Bronchus fibroblast of lung (primary cell): ENCODE measurements at places on chromosomes 11 and 22. TPM values are rescaled to one million over a fixed set of nuclear protein-coding genes. Genes with fewer than 3 reads are reported as not detected.

CTSW gene
- 0.15 and 0.34 TPM in 2 replicates for total RNA-seq

P2RY6 gene
- total RNA-seq: 0.15 TPM in 1 of 2 replicates, not detected in the other

DLAT gene
- 38.2 and 43.4 TPM in 2 replicates for total RNA-seq

SLC22A8 gene
- not detected in 2 replicates for total RNA-seq

DBX1 gene
- total RNA-seq: not detected in 2 replicates

SHANK3 gene
- 0.50 and 0.59 TPM in 2 replicates for total RNA-seq

MFRP gene
- not detected in 2 replicates for total RNA-seq

OR5P2 gene
- not detected in 2 replicates for total RNA-seq

INPP5J gene
- 1.3 and 1.9 TPM in 2 replicates for total RNA-seq

OR5T2 gene
- total RNA-seq: not detected in 2 replicates

CNTN5 gene
- total RNA-seq: not detected in 2 replicates

RNF214 gene
- 6.2 and 6.4 TPM in 2 replicates for total RNA-seq

MS4A6A gene
- total RNA-seq: not detected in 2 replicates

ACCSL gene
- total RNA-seq: 0.45 TPM in 1 of 2 replicates, not detected in the other

POU2F3 gene
- not detected in 2 replicates for total RNA-seq

RAG2 gene
- not detected in 2 replicates for total RNA-seq

CD248 gene
- 41.8 and 42.9 TPM in 2 replicates for total RNA-seq

HBE1 gene
- total RNA-seq: 0.89 TPM in 1 of 2 replicates, not detected in the other

SLC6A5 gene
- not detected in 2 replicates for total RNA-seq

PSMA1 gene
- total RNA-seq: 153 and 164 TPM in 2 replicates

RBFOX2 gene
- 117 and 121 TPM in 2 replicates for total RNA-seq

SNX19 gene
- total RNA-seq: 47.2 and 59.3 TPM in 2 replicates

IL18BP gene
- 0.45 and 1.0 TPM in 2 replicates for total RNA-seq

APOA1 gene
- not detected in 2 replicates for total RNA-seq

HEPACAM gene
- under 0.01 TPM in 1 of 2 replicates, not detected in the other for total RNA-seq

NPTXR gene
- 0.59 and 0.84 TPM in 2 replicates for total RNA-seq

KCTD14 gene
- total RNA-seq: 5.9 and 6.9 TPM in 2 replicates

RCOR2 gene
- total RNA-seq: 7.4 and 8.6 TPM in 2 replicates

RPS6KA4 gene
- total RNA-seq: 39.7 and 42.4 TPM in 2 replicates
